ENCODE measurements at places on chromosomes 2 and 18. TPM values are rescaled to one million over a fixed set of nuclear protein-coding genes. Genes with fewer than 3 reads are reported as not detected.

DNA sequence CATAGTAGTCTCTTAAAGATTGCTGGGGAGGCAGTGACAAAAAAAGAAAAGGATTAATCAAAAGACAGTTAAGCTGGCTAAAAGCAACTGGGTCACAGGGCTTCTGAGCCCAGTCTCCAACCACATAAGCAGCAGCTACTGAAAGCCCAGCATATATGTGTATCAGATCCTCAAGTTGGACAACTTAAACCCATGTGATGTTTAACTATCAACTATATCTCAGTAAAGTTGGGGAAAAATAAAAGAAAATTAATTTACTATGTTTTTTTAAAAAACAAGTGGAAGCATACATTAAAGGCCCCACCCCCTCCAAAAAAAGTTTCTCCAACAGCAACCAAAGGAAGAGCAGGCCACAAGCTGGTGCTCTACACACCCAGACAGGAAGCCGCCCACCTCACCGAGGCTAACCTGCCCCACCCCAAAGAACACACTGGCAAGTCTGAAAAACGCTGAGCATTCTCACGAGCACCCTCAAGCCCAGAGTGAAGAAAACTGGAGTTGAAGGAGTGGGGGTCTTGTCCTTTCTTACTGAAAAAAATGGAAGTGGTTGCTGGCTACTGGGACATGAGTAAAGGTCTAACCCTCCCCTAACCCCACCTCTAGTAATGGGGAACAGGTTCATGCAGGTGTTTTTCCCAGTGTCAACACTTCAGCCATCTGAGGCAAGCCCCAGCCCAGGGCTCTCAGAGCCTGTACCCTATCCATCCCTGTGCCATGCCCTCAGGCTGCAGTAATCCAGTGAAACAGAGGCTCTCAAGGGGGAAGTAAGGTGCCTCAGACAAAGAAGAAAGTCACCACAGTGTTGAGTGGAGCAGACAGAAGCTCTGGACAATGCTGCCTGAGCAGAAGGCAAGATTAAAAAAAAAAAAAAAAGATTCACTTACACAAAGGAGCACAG is 106.3 kb downstream of the GYPC start:
- no peak for DNase-seq

GRCh38 chr2:28209261-28209691 is 183.4 kb upstream of the FOSL2 start:
- no peak for DNase-seq

The FBXO15 gene
- 2.0 TPM for total RNA-seq

GRCh38 chr18:42474577-42474976 is 519.5 kb downstream of the PIK3C3 start:
- no peak for DNase-seq

DNA sequence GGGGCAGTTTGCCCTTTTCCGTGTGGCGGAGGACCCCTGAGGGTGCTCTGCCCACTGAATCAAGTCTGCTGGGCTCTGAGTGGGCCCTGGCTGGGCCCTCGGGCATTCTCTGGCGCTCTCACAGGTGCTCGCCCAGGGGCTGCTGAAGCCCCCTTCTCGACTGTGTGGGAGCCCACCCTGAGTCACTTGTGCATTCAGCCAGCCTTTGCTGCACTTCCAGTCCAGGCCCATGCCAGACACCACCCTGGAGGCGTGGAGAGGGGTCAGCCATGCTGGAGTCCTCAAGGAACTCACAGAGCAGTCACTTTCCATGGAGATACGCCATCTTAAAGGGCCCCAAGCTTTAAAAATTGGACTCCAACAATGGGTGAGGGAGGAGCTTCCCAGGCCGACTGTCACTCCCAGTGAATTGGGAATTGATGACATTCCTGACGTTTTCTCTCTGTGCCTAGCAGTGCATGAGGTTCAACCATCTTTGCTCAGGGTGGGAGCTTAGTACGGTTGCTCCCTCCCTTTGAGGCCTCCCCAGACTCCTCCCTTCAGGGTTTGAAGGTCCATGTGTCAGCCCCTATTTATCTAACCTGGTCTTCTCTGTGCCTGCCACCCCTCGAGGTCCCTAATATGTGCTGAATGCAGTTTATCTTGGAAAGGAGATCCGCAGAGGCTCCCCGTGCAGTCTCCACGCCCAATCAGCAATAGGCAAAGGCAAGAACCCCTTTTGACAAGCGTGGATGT is 71.8 kb upstream of the HS6ST1 start:
- DNase-seq: no peak

- DNase-seq: no peak
Observed at GRCh38 chr2:204751472-204751871, 206.2 kb downstream of the PARD3B start.

DNA sequence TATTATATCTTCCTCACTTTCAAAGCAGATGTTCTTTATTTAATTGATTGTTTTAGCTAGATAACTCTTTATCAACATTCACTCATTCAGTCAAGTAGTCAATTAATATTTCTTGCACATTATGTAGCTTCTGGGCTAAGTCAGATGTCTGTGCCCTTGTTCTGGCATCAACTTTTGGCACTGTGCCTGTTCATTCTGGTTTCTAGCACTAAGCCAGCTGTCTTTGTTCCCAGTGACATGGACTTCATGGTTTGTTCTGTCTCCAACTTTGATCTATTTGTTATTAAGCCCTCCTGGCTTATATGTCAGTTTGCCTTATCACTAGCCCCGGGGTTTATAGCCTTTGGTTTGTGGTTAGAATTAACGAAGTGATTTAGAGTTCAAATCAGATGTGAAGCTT is 247.9 kb upstream of the SYT4 start:
- no peak for DNase-seq

- DNase-seq: no peak
Observed at GRCh38 chr18:75209951-75210258, 692 bp upstream of the TSHZ1 start.
